Fibroblast of skin of left quadriceps (primary cell): ENCODE measurements at places on chromosomes 13 and 19.

DNA sequence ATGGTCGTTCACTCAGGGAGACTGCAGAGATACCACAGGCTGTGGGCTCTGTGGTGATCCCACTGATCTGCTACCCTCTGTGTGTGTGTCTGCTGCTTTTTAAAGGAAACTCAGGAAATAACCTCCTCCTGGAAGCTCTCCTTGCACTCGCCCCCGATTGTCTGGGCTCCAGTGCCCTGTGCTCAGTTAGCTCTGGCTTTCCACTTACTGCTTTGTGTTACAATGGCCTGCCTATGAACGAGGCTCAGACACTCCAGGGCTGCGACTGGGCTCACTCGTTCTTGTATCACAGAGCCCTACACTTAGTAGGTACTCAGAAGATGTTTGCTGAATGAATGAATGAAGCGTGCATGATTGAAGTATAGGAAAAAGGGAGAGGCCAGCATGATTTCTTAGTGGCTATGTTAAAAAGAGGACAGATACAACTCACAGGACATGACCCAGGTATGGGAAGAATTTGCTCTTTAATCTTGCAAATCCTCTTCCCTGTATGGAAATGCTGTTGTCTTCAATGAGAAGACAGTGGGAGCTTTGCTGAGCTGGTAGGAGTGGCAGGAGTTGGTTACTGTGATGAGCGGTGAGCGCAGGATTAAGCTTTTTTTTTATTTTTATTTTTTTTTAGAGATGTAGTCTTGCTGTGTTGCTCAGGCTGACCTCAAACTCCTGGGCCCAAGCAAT lies 26.4 kb downstream of the B3GLCT start:
- no peak for DNase-seq

DNA sequence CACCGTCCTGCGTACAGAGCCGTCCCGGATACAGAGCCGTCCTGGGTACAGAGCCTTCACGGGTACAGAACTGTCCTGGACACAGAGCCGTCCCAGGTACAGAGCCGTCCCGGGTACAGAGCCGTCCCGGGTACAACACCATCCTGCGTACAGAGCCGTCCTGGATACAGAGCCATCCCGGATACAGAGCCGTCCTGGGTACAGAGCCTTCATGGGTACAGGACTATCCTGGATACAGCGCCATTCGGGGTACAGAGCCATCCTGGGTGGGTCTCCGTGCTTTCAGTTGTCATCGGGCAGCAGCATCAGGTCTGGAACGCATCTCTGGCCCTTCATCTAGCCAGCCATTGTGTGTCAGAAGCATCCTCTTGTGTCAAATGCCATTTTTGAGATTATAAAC lies 222.3 kb upstream of the SOX1 start:
- no peak for DNase-seq

GRCh38 chr19:2848616-2849015 lies 7.3 kb downstream of the ZNF555 start:
- DNase-seq = no peak

GRCh38 chr19:45255611-45256157 lies 4.6 kb downstream of the MARK4 start:
- no peak for DNase-seq

GRCh38 chr19:48746738-48747575 lies at the start of gene IZUMO1:
IZUMO1 (minus strand) TSS chr19:48746909; CDS start chr19:48745859, 1,050 bp downstream.
- peak; percentile 72 for DNase-seq

- DNase-seq = no peak
Measured at GRCh38 chr13:101626925-101627555, 174.6 kb downstream of the ITGBL1 start.

- no peak for DNase-seq
Measured at GRCh38 chr19:17170538-17171297, 44.4 kb upstream of the USE1 start.

DNA sequence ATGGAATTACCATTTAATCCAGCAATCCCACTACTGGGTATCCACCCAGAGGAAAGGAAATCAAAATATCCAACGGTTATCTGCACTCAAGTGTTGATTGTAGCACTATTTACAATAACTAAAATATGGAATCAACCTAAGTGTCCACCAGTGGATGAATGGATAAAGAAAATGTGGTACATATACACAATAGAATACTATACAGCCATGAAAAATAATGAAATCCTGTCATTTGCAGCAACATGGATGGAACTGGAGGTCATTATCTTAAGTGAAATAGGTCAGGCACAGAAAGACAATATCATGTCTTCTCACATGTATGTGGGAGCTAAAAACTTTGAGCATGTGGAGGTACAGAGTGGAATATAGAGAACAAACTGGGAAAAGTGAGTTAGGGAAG lies 92.9 kb upstream of the ARHGEF7 start:
- no peak for DNase-seq

DNA sequence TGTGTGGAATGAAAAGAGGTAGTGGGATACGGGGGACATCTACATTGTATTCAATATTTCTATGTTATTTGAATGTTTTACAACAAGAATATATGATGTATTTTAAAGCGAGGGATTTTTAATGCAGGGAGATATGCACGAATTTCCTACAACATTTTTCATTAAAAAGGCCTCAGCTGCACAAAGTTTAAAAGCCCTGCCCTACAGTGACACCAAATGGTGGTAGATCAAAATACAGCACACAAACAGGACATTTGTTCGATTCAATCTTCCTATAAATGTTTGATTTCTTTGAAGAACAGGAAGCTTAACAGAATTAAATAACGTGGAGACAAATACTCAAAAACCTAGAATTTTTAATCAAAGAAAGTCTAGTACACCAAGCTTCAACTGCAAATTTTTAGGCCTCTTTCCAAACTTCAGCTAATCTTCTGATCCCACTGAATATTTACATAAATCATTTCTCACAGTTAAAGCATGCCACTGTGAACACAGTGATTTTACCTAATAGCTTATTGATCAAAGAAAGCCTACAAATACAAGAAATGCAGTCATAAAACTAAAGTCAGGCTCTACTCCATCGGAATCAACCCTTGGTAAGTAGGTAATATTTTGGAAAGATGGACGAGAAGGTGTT lies 257.2 kb downstream of the DIAPH3 start:
- peak; percentile 20 for DNase-seq

DNA sequence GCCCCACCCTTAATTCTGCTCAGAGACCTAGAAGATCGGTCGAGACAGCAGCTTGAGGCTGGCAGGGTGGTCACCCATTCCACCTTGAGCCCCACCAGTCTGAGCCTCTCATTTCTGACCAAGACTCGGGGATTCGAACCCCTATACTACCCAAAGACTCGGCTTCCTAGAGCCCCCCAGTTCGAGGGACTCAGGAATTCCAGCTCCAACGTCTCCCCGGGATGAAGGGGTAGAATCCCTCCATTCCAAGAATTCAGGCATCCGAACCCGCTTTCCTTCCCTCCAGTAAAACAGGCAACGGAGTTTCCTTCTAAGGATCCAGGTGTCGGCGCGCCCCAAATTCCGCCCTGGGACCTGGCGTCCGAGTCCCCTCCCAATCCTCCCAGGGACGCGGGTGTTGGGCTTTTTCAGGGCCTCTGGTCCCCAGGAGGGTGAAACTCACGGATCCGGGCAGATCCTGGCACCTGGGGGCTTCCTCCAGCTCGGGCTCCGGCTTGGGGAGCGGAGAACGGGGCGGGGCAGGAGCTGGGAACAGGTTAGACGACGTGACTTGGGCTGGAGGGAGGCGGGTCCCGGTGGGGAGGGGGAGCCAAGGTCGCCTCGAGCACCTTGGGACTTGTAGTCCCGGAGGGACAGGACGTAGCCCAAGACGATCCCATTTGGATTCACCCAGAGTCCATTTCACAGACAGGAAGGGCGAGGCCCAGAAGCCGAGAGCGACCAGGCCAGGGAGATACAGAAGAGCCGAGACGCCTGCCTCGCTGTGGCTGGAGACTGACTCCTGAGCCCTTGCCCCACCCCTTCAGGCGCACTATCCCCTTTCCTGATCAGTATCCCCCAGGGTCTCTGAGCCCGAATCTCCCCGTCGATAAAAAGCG lies at the start of gene PPP1R13L:
TSS of gene PPP1R13L (minus strand) at position 513 of the 878 bp plus-strand sequence. CDS start 6,751 bp downstream, outside the sequence.
- no peak for DNase-seq
